ENCODE measurements at places on chromosomes 2 and 18.

DNA sequence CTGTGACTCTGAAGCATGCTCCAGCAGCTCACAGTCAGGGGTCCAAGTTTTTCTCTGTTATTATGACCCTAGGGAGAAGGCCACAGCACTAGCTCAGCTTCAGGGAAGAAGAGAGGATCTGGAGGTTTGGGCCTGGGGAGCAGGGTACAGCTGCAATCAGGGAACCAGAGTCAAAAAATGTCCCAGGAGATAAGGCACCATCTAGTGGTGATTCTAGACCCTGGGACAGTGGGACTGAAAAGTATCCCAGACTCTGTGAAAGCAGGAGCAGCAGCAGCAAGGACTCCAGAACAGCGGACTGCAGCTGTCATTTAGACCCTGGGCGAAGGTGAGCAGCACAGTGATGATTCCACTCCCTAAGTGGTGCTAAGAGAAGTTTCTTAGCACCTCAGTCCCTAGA lies 278.4 kb upstream of the DDX18 start:
- no peak for DNase-seq

- no peak for DNase-seq
These were observed 440.9 kb upstream of the CELF4 start for GRCh38 chr18:38006541-38006940.

- no peak for DNase-seq
These were observed 8.1 kb downstream of the COLEC12 start for GRCh38 chr18:492451-492850.

DNA sequence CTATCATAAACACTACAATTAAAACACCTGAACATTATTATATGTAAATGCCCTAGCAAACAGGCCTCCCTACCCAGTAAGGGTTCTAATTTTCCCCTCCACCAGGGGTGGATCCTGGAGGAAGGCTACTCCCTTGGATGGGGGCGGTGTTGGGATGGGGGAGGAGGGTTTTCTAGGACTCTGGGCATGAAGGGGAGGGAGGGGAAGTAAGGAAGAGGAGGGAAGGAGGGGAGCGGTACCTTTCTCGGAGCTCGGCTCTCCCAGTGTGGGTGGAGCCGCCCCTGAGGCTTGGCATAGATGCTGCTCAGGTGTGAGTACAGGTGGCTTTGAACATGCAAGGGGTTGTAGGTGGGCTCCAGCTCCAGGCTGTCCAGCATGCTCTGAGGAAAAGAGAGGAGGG lies 5.4 kb downstream of the DOK1 start:
- DNase-seq = no peak

DNA sequence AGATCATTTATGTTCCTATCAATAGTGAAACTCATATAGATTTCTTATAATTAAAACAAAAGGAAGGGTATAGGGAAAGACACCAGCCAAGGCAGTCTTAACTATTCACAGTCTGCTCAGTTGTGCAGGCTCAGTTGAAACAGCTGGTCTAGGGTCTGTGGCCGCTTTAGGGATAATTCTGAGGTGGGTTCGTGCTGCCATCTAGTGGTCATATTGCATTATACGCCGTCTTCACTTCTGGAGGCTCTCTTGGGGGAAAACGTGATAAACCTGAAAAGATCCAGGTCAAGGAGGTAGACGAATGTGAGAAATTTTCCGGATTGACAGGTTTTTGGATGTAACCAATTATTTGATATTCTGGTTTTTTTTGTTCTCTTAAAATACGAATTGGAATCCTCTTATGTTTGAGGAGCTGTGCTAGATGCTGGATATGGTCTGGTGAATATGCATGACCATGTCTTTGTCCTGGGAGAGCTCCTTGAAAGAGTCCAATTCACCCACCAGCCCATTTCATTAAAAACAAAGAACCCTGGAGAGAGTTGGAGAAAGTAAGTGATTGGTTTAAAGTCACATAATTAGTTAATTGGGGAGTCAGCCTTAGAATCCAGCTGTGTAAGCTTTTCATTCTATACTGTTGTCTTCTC lies 492.4 kb downstream of the PLCL1 start:
- DNase-seq = peak; percentile 63

Measured in activated CD4-positive, alpha-beta T cell treated with anti-CD3 and anti-CD28 coated beads, Interleukin-2, amount 50 U/mL, for 48 hours (primary cell).